ENCODE measurements at places on chromosomes 3 and 15.

DNA sequence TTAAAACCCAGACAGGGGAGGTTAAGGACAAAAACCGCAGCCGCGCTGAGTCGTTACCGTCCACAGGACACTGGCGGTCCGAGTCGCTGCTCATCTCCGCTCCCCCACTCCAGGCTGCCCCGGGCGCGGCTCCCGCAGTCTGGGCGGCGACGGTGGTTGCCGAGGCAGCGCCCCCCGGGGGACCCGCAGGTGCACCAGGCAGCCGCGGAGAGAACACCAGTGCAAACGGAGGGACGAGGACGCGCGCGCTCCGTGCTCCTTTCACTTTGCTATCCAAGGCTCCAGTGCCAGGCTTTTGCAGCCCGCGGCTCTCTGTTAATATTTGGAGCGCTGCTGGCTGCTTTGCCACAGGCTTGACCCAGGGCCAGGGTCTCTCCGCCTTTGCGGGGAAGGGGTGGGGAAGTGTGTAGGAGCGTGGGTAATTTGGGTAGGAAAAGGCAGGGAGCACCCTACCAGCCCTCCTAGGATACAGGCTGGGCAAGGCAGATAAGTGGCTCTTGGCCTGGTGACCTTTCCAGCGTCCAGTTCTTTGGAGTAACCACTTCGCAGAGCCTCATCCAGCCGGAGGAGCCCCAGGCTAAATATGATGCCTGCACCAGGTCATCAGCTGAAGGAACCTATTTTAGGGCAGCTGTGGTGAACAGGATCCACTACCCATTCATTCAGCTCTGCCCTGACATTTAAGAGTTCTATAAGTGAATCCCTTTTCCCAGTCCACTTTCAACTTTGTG, at the start of gene GADL1:
Gene GADL1 (minus strand): TSS at position 141 of the 731 bp plus-strand sequence. CDS start 47 bp downstream, at position 94.
- no peak for DNase-seq

GRCh38 chr3:66472313-66473134, 28.3 kb downstream of the LRIG1 start:
- DNase-seq, result no peak

GRCh38 chr15:95267481-95267880, 1036.1 kb downstream of the MCTP2 start:
- DNase-seq, result no peak

DNA sequence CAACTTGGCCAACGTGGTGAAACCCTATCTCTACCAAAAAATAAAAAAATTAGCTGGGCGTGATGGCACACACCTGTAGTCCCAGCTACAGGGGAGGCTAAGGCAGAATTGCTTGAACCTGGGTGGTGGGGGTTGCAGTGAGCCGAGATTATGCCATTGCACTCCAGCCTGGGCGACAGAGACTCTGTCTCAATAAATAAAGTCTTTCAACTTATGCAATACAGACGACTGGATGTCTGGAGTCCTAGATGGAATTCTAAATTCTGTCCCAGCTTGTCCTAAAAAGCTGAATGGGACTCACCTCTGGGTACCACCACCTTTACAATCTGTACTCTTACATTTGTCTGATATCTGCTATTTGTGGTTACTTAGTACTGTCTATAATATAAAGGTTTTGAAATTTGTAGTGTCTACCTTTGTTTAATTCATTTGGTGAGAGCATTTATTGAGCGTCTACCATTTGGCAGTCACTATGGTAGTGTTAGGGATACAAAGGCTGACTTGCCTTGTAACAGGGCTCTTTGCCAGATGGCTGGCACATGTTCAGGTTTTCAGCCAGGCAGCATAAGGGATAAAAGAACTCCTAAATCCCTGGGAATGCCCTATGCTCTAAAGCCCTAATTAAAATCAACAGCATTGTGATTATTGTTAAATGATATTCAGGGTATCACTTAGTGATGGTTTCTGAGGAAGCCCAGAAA, 7.2 kb upstream of the ZNF609 start:
- DNase-seq, result no peak

DNA sequence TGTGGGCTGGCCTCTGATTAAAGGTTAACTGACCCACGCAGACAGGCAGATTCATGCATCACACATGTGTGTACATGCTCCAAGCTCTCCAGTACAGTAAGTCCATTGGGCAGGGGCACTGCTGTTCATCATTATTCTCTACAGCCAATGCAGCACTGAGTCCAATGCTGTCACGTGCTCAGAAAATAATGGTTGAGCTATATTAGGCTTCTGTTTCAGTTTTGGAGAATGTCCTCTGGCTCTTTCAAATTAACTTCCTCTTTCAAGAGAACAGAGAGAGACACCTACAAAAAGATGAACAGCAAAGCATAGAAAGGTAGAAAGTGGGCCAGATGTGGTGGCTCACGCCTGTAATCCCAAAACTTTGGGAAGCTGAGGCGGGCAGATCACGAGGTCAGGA, 202.6 kb downstream of the MEX3B start:
- no peak for DNase-seq

GRCh38 chr3:72426618-72427397, 421.4 kb downstream of the SHQ1 start:
- DNase-seq, result no peak

DNA sequence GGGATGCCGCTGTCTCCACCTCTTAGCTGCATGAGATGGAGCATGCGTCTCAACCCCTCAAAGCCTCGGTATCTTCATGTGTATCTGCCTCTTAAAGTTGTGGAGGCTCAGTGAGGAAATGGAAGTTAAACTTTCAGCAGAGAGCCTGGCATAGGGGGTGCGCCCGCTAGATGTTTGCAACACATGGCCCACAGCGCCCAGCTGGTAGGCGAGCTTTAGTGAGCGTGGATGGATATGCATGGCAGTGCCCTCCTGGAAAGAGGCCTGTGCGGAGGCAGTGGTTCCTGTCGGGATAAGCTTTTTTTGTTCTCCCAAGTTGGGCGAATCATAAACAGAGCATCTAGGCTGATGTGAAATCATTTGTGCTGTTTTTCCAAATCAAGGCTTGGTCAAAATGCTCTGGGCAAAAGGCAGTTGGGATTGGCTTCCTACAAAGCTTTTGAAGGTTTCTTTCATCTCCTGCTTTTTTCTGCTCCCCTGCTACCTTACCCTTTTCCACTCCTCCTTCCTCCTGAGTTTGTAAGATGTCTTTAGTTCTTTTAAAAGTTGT, 272.4 kb upstream of the TPM1 start:
- no peak for DNase-seq

DNA sequence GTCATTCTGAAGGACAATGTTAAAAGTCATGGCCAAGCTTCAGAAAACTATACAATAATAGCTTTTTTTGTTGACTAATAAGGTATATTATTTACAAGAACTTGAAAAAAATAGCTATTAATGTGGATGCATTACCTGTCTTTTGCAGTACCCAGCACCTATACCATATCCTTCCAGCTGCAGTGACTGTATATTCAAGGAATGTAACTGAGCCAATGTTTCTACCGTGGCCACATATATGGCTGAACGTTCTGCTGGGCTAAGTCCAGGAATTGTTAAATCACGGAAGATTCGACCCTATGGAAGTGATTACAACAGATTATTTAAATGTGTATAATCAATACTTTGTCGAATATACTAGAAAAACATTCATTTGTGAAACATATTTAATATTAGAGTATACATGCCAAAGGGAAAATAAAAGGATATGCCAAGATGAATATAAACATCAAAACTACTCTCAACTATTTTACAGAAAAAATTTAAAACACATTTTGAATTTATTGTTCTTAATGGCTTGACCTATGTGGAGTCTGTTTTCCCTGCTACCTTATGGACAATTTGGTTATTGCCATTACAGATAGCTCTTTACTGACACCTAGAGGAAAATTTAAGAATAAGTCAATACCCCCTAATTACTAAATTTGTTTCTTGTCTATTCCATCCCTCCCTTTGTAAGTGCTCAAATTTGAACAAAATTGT, 17.6 kb downstream of the ACAD11 start:
- DNase-seq, result no peak

GRCh38 chr3:122353215-122353614, 28.2 kb downstream of the CSTA start:
- DNase-seq, result no peak

DNA sequence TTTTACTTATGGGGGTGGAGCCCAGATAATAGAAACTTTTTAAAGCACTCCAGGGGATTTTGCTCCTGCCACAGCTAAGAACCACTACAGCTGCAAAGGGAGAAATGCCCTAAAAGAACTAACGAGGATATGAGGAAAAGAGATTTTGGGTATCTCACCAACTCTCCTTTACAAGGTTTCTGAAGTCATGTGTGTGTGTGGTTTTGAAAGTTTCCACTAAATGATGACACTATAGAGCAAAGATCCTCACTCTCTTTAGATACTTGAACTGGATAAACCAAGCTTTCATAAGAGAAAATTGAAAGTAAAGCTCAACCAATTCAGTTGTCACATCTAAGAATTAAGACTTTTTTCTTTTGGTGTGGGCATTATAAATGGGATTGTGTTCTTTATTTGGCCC, 455.3 kb upstream of the ALCAM start:
- DNase-seq, result no peak

- DNase-seq, result no peak
Observed at GRCh38 chr3:171878461-171879225, 35.5 kb downstream of the TMEM212 start.

DNA sequence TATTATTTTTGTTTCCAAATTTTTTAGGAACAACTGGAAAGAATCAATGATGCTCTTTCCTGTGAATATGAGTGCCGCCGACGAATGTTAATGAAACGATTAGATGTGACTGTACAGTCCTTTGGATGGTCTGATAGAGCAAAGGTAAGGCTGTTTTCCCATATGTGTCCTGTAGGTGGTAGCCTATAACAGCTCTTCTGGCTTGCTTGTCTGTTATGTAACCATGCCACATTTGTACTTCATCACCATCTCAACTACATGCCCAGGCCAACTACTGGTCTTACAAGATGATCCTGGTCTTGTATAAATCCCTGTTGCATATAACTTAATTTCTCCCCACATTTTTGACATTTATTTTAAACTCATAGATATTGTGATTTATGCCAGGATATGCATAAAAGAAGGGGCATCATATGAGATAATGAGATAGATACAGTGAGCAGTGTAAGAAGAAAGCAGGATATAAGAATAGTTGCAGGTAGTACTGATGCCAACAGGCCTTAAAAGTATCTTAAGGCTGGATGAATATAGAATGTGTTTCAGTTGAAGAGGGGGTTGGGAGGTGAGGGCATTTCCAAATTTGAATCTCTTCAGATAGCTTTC, 20.3 kb downstream of the FAM98B start:
- DNase-seq, result no peak

DNA sequence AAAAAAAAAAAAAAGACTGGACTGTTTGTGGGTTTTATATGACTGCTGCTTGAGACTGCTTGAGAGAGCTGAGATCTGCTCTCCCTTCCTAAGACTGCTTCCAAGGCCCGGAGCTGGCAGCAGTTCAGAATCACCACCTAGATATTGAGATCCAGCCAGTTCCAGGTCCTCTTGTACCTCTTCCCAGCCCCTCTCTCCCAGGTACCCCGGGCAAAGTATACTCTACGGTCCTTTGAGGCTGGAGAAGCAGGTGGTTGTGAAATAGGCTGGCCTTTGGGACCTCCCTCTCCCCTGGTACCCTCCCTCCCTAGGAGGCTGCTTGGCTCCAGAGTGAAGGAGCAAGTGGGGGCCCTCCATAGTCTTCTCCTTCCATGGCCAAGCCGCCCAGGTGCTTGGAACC, 12.6 kb upstream of the BAHD1 start:
- no peak for DNase-seq

- no peak for DNase-seq
Observed at GRCh38 chr3:33007776-33008175, 56.3 kb downstream of the CCR4 start.

GRCh38 chr3:5221701-5222100, 34.2 kb downstream of the EDEM1 start:
- DNase-seq, result no peak

GRCh38 chr15:74651242-74651741, 35.7 kb downstream of the CLK3 start:
- DNase-seq, result no peak

DNA sequence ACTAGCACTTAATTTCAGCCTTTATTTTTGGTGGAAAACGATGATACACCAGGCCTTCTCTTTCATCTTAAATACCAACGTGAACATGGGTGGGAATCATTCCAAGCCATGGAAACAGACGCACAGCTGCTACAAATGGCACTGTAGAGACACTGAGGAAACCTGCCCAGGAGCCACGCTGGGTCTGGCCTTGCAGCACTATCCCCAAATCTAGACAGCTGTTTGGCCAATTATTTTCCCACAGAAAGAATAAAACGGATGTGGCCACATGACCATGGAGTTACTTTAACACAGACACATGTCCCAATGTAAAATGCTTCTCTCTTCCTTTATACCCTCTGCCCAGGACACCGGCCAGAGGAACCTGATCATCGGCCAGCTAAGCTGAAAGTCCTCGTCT, 83.6 kb upstream of the OCA2 start:
- DNase-seq, result no peak

GRCh38 chr15:56942118-56942517, 23.7 kb downstream of the TCF12 start:
- no peak for DNase-seq

DNA sequence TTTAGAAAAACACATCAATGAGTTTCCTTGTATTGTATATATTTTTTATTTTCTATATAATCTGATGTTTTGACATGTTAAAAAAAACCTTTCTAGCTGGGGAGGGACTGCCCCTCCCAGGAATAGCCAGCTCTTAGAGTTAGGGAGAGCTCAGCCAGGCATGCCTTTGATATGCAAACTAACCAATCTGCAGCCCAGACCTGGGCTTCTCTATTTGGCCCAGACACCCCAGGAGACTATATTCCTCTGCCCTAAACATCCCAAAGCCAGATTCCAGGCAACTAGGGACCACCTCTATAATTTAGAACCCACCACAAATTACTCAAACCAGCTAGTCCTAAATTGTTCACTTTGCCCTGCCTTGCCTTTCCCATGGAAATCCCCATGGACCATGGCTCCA, 390.9 kb upstream of the ADAMTS9 start:
- no peak for DNase-seq

DNA sequence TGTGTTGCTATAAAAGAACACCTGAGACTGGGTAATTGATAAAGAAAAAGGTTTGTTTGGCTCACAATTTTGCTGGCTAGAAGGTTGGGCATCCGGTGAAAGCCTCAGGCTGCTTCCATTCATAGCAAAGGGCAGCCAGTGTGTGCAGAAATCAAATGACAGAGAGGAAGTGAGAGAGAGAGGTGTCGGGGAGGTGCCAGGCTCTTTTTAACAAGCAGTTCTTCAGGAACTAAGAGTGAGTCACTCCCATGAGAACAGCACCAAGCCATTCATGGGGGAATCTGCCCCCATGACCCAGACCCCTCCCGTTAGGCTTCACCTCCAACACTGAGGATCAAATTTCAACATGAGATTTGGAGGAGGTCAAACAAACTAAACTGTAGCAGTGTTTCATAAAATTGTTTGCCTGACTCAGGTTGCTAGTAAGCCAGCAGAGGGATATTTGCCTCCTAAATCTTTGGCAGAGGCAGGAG, 4.5 kb upstream of the PARP15 start:
- no peak for DNase-seq

DNA sequence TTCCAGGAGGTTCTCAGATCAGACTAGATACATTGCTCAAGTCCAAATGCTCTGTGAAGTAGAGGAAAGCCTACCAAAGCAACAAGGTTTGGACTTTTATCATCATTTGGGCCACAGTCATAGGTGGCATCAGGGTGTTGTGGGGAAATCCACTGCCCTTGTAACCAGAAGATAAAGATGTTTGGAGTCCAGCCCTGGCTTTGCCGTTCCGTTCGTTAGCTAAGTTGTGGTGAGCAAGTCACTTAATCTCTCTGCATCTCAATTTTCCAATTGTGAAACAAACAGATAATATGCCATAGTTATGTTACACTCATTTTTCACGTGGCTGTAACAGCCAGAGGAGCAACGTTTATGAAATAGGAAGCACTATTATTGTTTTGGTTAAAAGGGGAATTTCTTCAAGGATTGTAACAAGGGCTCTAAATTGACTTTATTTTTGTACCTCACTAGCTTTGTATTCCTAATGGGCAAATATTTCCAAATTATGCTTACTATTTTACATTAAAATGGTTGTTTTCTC, 125.6 kb downstream of the CD47 start:
- DNase-seq, result no peak
